ENCODE measurements at places on chromosomes 3 and 15.

GRCh38 chr3:189967254-189967865, 153.3 kb downstream of the P3H2 start:
- DNase-seq, result no peak

DNA sequence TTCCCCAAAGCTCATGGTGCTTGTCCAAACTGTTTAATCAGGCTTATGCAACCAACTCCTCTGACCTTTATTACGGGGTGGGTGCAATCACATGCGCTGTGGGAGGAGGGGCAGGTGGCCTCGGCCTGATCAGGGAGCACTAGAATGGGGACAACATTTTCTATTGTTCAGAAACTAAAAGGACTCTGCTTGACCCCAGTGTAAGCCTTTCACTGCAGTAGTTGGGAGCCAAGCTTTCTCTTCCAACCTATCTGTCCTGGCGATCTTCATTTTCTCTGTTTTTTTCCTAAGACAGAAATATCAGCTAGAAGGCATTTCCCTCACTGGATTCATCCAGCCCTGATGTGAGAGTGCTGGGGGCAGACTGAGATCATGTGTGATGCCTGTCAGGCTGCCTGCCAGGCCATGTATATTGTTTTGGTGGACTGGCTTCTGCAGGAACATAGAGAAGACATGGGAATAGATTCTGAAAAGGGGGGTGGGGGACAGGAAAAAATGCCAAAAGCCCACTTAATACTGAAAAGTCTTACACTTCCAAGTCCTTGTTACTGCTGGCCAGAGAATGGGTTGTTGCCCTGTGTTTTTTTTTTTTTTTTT, 627.0 kb upstream of the TBL1XR1 start:
- DNase-seq, result no peak

DNA sequence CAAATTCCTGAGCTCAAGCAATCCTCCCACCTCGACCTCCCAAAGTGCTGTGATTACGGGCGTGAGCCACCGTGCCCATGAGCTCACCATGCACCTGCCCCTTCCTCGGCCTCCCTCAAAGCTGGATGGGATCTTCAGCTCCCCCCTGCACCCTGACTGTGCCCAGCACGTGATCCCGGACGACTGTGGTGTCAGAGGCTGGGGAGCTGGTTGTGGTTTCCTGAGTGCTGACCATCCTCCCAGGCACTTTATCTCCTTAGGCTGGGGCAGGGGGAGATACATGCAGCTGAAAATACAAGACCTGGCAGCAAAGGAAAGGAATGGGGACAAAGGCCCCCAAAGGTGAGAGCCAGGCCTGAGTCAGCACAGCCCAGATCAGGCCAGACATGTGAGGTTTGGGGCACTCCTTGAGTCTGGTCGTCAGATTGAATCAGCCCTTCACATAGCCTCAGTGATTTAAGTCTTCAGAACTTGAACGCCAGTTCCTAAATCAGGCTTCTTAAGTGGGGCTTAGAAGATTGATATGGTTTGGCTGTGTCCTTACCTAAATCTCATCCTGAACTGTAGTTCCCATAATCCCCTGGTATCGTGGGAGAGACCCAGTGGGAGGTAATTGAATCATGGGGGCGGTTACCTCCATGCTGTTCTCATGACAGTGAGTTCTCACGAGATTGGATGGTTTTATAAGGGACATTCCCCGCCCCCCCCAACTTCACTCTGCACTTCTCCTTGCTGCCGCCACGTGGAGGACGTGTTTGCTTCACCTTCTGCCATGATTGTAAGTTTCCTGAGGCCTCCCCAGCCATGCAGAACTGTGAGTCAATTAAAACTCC, 35.8 kb downstream of the PRKCD start:
- peak; percentile 32 for DNase-seq

DNA sequence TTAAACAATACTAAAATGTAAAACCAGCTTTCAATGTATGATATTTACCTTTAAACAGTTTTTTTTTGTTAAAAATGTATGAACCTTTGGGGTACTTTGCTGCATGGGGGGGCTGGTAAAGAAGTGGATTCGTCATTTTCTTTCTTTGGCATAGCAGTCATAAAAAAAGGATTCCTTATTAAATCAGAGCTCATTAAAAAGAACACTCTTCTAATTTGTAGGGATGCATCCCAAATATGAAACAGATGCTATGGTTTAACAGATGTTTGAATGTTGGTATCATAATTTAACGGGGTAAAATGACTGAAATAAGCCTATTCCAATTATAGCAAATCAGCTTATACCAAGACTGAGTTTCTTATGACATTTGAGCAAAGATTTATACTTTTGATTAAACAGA, 234.4 kb downstream of the BBX start:
- DNase-seq, result no peak

DNA sequence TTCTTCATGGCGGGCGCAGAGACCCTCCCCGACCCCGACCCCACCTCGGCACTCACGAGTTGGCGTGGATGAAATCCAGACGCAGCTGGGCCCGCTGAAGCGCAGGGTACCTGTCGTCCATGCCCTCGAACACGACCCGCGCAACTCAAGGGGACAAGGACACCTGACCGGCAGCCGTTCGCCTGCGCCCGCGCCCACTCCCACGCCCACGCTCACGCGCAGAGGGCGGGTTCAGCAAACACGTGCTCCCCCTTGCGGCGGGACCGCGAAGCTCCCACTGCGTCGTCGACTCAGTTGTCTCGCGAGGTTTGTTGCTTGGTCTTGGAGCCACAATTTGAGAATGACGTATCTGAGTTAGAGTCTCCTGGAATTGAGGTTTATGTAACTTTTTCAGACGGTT, at the start of gene MORC1:
Gene MORC1, minus strand, starts transcription at position 196 of the 400 bp plus-strand sequence. Its CDS starts 75 bp downstream, at position 121.
- no peak for DNase-seq

DNA sequence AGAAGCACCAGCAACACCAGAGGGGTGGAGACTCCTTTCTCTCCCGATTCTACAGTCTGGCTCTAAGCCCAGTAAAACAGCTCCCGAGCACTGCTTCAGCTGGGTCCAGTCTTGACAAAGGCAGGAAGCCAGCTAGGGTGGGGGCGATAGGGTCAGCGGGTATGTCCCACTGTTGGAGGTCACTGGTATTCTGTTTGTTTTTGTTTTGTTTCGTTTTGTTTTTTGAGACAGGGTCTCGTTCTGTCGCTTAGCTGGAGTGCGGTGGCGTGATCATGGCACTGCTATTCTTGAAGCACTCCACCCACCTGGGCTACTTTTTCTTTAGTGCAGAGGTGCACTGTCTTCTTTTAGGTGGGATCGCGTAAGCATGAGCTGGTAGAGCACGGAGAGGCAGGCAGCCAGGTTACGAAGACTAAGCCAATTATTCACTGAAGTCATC, 16.3 kb downstream of the GCSAM start:
- no peak for DNase-seq

DNA sequence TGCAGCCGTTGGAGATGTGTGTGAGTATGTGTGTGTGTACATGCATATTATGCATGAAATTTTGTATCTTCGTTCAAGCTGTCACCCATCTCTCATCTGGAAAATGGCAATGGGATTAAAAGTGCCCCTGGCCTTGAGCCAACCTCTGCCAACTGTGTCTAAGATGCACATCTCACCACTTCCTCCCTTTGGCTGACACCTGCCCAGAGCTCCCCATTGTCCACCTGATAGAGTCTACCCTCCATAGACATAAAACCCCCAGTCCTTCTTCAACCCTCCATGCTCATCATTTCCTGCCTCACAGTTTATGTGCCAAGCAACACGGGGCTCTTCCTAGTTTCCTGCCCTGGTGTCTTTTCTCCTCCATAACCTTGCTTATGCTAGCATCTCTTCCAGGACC, 187.5 kb upstream of the HES1 start:
- DNase-seq, result no peak

- no peak for DNase-seq
These were observed 78.5 kb upstream of the FAM174B start for GRCh38 chr15:92733934-92734521.

DNA sequence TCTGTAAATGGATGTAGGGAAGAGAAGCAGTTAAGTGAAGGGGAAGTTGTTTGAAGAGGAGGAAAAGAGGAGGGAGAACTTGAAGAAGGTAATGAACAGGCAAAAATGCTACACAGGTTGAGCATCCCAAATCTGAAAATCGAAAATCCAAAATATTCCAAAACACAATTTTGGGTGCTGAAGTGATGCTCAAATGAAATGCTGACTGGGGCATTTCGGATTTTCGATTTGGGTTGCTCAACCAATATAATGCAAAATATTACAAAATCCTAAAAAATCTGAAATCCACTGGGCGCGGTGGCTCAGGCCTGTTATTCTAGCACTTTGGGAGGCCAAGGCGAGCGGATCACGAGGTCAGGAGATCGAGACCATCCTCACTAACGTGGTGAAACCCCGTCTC, 61.9 kb upstream of the CDAN1 start:
- no peak for DNase-seq

DNA sequence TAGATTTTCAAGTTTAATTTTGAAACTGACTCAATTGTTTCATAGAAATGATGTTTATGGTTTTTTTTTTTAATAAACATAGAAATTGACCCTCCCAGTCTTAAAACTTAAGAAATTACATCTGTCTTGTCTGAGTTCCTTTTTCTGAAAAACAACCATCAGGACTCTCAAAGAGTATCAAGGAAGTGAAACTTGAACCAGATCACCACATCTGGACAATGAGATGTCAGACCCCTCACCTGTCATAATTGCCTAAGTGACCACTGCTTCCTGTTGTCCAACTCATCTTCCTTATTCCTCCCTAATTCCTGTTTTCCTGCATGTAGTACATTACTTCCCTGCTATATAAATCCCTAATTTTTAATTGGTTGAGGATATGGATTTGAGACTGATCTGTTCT, 441.5 kb upstream of the ARHGEF26 start:
- no peak for DNase-seq

DNA sequence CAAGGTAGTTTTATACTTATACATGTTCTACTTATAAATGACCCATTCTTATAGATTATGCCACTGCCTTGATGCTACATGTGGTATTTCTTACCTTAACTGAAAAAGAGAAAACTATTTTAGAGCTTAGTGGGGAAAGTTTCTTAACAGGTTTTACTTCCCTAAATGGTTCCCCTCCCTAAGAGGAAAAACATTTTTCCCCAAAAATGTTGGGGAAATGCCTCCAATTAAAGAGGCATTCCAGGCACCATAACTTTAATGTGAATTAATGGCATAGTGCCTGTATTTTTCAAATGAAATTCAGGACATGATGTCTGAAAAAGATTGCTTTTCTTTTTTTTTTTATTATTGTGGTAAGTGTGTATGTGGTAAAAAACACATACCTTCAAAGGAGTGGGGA, 22.6 kb downstream of the GOLM2 start:
- no peak for DNase-seq

DNA sequence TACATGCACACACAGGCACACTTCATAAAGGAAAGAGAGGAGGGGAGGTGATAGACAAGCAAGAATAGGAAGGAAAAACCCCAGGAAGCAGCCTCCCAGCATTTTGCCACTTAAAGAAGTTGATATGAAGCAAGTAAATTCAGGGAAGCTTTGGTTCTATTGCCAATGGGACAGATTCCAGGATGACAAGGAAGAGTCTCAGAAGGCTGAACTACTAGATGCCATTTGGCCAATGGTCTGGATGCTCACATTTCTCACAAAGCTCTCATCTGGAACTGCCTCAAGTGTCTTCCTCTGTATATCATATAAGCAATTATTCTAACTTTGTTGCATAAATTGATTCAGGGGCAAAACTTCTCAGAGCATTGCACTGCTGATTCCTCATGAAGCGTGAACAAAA, 78.8 kb upstream of the STRIT1 start:
- DNase-seq, result no peak

- no peak for DNase-seq
These were observed 86.7 kb downstream of the THBS1 start for GRCh38 chr15:39667382-39668127.

DNA sequence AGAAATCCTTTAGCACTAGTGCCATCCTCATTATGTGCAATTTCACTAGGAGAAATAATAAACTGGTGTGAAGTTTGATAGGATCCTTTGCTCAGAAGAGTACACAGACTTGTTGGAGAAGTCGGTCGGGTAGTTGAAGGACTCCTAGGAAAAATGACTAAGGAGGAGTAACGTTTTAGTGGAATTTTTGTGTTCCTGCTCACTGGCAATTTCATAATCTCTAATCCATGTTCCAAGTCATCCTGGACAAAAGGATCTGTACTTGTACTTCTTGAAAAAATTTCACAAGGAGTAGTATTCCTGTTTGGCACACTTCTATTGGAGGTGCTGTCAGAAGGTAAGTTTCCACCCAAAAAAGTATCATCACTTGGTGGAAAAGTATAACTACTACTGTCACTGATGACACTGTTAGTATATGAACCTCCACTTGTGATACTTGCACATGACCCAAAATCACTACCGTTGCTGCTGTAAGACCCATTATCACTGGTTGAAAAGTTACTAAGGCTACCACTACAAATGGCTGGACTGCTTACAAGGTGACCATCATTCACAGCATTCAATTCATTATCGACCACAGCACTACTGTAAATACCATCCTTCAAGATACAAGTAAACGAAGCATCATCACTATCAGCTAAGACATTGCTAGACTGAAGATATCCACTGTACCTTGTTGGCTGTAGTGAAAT, 77.4 kb downstream of the NEDD4 start:
- DNase-seq, result no peak

DNA sequence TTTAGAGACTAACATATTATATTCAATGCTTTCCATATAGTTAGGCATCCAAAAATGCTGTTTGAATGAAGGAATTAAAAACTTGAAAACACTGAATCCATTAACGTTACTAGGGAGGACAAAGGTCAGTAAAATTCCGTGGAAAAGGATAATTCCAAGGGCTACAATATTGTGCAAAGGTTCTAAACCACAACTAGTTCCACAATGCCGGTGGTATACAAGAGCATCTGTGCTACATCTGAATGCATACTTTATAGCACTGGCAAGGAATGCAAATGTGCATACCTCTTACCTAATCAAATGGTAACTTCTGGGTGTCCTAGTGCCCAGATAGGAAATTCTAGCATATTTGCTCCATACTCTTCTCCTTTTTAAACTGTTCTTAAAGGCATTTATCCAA, 2.2 kb downstream of the ICE2 start:
- DNase-seq, result no peak

DNA sequence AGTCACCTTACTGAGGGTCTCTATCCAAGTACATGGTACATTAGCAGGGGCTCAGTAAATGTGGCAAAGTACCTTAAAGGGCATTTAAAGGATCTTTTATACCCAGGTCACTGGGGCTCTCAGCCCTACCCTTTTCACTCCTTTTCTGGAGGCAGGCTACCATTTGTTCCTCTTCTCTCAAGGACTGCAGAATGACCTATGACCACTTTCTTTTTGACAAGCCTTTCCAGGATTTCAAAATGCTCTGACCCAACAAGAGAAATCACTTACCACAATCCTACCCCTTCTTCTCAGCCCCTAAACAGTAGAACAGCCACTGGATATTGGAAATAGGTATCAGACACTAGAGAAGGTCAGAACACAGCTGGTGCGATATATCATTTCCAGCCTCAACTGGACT, 221.8 kb upstream of the TPRG1 start:
- no peak for DNase-seq

GRCh38 chr3:88075497-88075896, 16.4 kb downstream of the ZNF654 start:
- DNase-seq, result no peak

Data from stimulated activated CD4-positive, alpha-beta T cell treated with anti-CD3 and anti-CD28 coated beads, Interleukin-4, amount 100 ng/mL, for 48 hours (primary cell).